ENCODE measurements at places on chromosomes 7 and 10.

DNA sequence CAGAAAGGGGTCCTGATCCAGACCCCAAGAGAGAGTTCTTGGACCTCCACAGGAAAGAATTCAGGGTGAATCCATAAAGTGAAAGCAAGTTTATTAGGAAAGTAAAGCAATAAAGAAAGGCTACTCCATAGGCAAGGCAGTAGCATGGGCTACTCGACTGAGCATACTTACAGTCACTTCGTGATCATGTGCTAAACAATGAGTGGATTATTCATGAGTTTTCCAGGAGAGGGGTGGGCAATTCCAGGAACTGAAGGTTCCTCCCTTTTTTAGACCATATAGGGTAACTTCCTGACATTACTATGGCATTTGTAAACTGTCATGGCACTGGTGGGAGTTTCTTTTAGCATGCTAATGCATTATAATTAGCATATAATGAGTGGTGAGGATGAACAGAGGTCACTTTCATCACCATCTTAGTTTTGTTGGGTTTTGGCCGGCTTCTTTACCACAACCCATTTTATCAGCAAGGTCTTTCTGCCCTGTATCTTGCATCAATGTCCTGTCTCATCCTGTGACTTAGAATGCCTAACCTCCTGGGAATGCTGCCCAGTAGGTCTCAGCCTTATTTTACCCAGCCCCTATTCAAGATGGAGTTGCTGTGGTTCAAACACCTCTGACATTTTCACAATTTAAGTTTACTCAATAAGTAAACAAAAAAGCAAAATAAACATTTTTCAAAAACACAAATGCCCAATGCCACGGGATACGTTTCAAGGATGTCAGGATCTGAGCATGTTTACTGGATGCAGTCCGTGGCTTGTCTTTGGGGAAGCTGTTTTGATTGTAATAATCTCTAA lies 37.0 kb downstream of the ALOX5 start:
- no peak for DNase-seq

- no peak for DNase-seq
Observed at GRCh38 chr10:123970207-123970926, 78.8 kb upstream of the CPXM2 start.

DNA sequence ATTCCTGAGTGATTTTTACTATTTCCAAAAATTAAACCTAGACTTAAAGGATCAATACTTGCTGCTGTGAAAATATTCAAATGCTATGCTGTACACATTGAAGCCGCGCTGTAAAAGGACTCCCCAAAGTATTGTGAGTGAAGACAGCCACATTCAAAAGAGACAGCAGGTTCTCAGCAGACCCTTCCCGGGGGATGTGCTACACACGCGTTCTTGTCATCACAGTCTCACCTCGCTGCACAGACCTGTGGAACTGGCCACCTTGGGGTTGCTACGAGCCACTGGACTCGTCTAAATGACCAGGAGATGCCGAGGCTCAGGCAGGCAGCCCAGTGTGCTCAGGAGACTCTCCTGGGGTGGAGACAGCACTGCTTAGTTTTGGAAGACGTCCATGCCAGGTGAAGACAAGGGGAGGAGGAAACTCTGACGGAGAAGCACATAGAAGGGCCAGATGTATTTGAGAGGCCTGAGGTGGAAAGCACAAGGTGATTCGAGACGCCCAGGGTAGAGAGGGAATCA lies 367.7 kb upstream of the SHH start:
- no peak for DNase-seq

GRCh38 chr10:82409671-82410070 lies 534.7 kb downstream of the NRG3 start:
- DNase-seq: no peak

- no peak for DNase-seq
Observed at GRCh38 chr7:147771344-147771743, 819.2 kb upstream of the C7orf33 start.

GRCh38 chr10:44398271-44398670 lies 13.4 kb upstream of the CXCL12 start:
- no peak for DNase-seq

- no peak for DNase-seq
Observed at GRCh38 chr10:43962346-43963191, 313.9 kb upstream of the ZNF32 start.

DNA sequence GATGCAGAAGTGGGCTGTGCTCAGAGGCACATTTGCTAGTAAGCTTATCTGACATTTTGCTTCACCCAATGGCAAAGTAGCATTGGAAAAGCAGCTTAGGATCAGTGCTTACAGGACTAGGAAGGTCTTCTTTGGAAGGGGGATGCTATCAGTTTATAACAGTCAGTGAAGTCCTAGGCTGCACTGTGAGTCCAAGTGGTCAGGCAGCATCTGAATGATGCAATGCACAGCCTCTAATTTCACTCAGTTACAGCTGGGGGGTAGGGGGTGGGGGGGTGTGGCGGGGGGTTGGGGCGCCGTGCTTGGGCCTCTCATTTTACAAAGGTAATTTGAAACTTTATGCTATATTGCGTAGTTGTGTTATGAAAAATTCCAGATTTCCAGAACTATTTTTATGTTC lies 652.3 kb upstream of the MGMT start:
- no peak for DNase-seq

DNA sequence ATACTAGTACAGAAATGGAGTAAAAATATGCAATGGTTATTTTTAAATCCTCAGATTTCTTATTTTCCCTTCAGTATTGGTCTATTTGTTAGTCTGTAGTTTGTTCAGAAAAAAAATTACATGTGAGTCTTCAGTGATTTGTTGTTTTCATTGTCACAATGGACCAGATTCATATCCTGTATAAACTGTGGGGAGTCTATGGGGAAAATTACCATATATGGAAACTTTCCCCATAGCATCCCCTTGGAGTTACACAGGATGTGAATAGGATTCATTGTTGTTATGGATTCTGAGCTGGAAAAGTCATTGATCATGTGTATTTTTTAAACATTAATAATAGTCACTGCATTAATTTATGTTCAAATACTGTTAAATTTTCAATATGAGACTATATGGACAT lies 72.6 kb downstream of the ST7 start:
- no peak for DNase-seq

DNA sequence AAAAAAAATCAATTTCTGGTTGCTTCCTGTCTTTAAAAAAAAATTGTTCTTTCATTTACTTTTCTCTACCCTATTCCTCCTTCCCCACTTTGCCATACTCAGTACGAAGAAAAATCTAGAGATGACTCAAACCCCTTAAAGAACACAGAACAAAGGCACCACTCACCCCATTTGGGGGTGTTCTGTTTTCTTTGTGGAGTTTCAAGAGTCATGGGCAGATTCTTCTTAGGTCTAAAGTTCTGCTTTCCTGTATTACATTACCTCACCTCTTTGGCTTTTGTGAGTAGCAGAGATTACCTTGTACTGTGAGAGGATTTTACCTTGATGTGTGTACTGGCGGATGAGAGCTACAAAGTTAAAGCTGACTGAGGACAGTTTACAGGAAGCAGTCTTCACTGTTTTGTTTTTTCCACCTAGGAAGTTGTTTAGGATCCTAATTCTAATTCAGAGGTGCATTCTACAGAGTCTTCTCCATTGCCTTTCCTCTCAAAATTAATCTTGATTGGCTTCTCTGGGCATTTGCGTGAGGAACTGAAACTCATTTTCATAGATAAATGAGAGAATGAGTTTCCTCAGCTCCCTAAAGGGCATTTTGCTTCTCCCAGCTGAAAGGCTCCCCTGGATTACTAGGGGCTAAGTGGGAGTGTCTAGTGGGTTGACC lies 20.7 kb downstream of the AVL9 start:
- DNase-seq: peak; percentile 30

- DNase-seq: no peak
Observed at GRCh38 chr10:80509108-80509402, 28.6 kb upstream of the SH2D4B start.

DNA sequence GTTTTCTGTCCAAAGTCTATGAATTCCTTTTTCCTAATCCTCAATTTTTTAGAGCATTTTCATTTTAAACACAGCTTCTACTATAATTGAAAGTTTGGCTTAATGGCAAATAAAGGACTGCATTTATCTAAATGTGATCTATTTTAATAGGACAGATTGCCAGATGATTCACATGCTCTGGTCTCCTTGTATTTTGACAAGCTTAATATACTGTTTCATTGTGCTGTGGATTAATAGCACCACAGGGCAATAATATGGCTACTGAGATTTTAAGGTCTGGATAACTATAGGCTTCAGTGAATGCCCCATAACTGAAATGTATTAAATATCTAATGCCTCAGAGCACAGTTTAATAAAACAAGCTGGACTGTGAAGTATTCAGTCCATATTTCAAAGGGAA lies 1362.8 kb downstream of the XPNPEP1 start:
- no peak for DNase-seq

GRCh38 chr10:110151467-110151866 lies 55.9 kb upstream of the MXI1 start:
- no peak for DNase-seq

DNA sequence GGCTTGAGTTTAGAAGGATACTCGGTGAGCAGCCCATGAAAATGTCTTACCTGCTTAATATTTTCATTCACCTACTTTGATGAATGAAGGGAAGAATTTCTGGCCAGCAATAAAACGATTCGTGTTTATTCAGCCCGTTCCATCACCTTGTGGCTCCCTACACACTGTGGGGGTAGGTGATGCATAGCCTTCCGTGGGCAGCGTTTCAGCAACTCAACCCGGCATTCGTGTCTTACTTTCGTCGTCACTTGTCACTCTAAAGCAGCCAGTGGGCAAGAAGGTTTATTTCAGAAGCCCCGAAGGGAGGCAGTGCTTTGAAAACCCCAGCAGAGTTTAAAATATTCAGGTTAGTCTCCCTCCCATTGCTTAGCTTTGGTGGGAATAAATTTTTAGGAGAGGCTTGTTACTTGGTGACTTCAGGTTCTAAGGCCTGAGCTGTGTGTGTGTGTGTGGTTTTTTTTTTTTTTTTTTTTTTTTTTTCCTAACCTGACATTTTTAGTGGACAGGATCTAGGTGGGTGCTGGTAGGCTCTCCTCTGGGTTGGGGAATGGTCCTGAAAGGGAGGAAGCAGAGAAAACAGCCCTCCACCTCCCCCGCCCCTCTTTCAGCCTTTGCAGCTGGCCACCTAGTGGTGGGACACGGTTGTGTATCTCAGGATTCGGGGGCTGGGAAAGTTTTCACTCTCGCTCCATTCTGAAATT lies 1.8 kb downstream of the GRK5 start:
- DNase-seq: peak; percentile 44

DNA sequence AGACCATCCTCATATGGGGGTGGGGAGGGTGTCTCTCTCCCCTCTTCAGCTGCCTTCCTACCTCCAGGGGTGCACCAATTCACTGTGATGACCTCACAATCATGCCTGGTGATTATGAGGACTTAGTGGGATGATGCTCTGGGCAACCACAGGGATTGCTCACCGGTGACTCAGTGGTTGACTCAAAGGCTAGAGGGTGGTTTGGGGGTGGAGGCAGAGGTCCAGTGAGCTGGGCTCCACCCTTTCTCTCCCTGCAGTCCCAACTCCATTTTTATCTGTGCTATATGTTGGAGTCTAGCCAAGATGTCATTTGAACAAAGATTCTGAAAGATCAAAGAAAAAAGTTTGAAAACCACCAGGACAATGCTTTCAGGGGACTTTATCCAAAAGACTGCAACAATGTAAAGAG lies 286.9 kb downstream of the KCNMA1 start:
- DNase-seq: no peak

DNA sequence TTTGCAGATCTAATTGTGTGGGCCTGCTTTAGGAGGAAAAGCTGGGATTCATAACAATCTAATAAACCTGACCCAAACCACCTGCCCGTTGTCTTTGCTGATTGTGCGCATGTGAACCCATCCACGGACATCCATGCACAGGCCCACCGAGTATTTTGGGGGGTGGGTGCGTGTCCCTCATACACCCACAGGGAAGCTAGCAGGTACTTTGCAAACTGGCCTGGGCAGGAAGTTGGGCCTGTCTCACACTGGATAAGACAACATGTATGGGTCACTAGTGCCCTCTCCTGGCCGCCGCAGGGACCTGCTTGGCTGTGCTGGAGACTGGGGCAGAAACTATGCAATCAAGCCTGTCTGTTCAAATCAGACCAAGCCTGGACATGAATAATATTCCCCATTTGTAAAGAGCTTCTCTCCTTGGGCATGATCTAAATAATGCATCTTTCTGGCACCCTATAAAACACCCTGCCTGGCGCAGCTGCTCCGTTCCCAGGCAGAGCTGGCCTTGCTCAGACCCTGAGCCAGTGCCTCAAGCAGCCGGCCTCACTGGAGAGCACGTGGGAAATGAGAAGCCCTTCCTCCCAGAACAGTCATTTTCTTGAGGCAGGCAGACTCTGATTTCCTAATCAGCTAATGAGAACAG lies 15.8 kb downstream of the ECHDC3 start:
- DNase-seq: peak; percentile 89

- no peak for DNase-seq
Observed at GRCh38 chr10:69649786-69650550, 19.9 kb downstream of the FAM241B start.

DNA sequence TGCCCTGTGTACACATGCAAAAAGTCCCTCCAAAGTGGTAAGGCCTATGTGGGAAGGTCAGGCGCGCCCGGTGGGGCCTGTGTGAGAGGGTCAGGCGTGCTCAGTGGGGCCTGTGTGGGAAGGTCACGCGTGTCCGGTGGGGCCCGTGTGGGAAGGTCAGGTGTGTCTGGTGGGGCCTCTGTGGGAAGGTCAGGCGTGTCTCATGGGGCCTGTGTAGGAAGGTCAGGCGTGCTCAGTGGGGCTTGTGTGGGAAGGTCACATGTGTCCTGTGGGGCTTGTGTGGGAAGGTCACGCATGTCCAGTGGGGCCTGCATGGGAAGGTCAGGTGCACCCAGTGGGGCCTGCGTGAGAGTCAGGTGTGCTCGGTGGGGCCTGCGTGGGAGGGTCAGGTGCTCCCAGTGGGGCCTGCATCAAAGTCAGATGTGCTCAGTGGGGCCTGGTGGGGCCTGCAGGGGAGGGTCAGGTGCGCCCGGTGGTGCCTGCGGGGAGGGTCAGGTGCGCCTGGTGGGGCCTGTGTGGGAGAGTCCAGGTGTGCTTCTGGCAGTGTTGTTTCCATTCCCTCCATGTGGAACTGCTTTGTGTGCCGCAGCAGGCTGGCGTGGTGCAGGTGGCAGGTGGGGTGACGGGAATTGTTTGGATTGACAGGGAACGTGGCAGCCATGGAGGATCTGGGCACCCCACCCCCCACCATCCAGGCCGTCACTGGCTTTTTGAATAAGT lies 15.4 kb downstream of the LRRC27 start:
- peak; percentile 13 for DNase-seq

- DNase-seq: peak; percentile 85
Observed at GRCh38 chr7:30983042-30983913, 19.5 kb downstream of the GHRHR start.

DNA sequence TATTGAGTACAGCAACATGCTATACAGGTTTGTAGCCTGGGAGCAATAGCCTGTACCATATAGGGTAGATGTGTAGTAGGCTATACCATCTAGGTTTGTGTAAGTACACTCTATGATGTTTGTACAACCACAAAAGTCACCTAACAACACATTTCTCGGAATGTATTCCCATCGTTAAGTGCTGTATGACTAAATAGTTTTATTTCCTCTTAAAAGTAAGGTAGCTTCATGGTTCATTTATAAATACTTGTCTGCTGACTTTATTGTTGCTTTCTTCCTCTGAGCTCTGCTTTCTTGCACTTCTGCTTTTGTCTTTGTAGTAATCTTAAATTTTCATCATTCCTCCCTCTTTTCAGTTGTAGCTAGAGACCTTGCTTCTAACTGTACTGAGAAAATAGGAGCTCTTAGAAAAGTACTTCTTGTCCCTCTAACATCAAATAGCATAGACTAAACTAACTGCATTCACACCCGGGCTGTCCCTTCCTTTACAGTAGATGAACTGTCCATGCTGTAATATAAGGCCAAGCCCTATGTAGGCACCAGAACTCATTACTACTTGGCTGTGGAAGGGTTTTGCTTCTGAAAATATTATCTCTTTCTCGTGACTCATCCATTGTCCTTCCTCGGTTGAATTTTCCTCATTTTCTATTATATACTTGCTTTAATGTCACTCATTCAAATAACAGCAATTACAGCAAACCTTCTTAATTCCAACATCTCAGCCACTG lies 55.4 kb upstream of the FAM3C start:
- no peak for DNase-seq
